ENCODE measurements at places on chromosomes 5 and 9. TPM values are rescaled to one million over a fixed set of nuclear protein-coding genes. Genes with fewer than 3 reads are reported as not detected.

The NR2F1 gene
- 18.4 TPM for total RNA-seq

The SLC46A2 gene
- not detected for total RNA-seq

The SOX30 gene
- total RNA-seq = not detected

The HMMR gene
- total RNA-seq = 78.2 TPM

The PRR16 gene
- 1.1 TPM for total RNA-seq

The CCNI2 gene
- not detected for total RNA-seq

The CCDC183 gene
- 1.8 TPM for total RNA-seq

The SCGB3A2 gene
- total RNA-seq = not detected

The GARIN3 gene
- total RNA-seq = not detected

The SHOC1 gene
- total RNA-seq = not detected

The UBE2R2 gene
- total RNA-seq = 16.9 TPM

The TLX3 gene
- not detected for total RNA-seq

The PKN3 gene
- total RNA-seq = 5.9 TPM

The SLC25A2 gene
- total RNA-seq = not detected

The CSF2 gene
- not detected for total RNA-seq

The SPATA9 gene
- 0.42 TPM for total RNA-seq

The FAM193B gene
- 15.5 TPM for total RNA-seq

The HCN1 gene
- not detected for total RNA-seq

The IL5 gene
- not detected for total RNA-seq

The RPL37 gene
- total RNA-seq = 4,417 TPM

The SMIM32 gene
- not detected for total RNA-seq

The BNIP1 gene
- 29.8 TPM for total RNA-seq

The ANKRD20A1 gene
- total RNA-seq = not detected

The RASGEF1C gene
- 0.49 TPM for total RNA-seq

The SLC22A5 gene
- 16.1 TPM for total RNA-seq

The CWC27 gene
- 28.4 TPM for total RNA-seq

The ACTBL2 gene
- not detected for total RNA-seq

The PHF24 gene
- not detected for total RNA-seq

The ANKRD55 gene
- total RNA-seq = not detected

The MED7 gene
- 17.7 TPM for total RNA-seq

The SPINK13 gene
- 2.8 TPM for total RNA-seq

The LCN15 gene
- not detected for total RNA-seq

The SCGB3A1 gene
- total RNA-seq = not detected

The PCDHB16 gene
- total RNA-seq = 0.32 TPM

Measured in NCI-H460 (cell line).